ENCODE measurements at places on chromosomes 2 and 18.

- no peak for DNase-seq
Measured at GRCh38 chr18:51712821-51713220, 515.3 kb upstream of the MEX3C start.

DNA sequence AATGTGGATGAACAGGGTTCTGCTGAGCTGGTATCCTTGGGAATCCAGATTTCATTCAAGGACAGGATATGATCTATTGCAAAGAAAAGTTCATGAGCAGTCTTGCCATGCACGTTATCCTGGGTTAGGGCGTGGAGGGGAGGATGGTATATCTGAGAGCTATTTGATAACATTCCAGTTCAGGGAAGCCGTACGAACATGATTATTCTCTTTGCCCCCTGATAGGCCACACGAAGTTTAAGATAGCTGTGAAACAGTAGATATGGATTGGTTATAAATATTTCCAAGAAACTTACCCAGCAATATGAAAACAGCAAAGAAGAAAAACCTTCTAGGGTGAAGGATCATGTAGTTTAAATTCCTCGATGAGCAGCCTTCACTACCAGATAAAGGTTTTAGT, 171.9 kb downstream of the LTBP1 start:
- DNase-seq: no peak

GRCh38 chr2:146804288-146804687, 1040.5 kb upstream of the ACVR2A start:
- DNase-seq: no peak

DNA sequence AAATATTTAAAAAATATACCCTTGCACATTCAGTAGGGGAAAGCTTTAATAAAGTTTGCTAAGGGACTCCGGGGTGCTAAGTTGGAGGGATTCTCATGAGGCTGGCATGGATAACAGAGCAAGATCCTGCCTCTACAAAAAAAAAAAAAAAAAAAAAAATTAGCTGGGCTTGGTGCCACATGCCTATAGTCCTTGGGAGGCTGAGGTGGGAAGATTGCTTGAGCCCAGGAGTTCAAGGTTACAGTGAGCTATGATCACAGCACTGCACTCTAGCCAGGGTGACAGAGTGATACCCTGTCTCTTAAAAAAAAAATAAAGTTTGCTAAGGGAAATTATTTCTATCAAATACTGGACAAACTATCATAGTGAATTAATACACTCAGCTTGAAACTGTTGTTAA, 17.3 kb upstream of the GPR75 start:
- no peak for DNase-seq

- no peak for DNase-seq
Measured at GRCh38 chr2:148745151-148745851, 100.8 kb downstream of the EPC2 start.

GRCh38 chr2:230863442-230864121, 1.2 kb upstream of the ITM2C start:
- DNase-seq: no peak

DNA sequence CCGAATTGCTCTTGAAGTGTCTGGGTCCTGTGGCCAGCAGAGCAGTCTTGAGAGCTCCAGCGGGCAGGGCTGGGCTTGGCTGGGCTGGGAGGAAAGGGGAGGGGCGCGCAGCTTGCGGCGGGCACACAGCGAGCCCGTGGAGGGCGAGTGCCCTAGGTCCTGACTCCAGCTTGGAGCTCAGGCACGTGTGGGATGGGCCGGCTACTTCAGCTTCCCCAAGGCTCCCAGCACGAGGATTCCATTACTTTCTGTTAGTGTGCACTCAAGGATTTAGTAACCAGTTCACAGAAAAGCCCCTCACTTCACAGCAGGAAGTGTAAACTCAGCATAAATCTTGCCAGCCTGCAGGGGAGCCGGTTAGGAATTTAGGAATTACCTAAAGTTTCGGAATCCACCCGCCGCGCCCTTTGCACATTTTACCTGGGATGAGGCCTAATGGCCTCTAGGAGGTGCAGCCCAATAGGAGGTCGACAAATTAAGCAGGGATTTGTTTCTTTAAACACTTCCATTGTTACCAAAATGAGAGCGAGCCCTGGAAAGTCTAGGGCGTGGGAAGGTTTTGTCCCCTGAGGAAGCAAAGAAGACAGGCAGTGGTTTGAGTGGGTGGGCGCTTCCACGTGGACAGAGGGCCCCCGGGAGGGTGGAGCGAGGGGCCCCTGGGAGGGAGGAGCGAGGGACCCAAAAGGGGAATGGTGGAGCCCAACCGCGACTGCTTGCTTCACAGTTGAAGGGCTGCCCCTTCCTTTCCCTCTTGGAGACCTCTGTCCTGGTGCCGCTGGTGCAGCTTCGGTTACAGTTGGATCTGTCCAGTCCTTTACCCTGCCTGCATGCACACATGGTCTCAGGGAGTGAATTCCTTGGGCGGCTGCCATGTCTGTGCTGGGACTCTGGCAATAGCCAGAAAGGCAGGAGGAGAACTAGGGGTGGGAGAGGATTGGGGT, 93.3 kb downstream of the CTAGE1 start:
- DNase-seq: no peak

DNA sequence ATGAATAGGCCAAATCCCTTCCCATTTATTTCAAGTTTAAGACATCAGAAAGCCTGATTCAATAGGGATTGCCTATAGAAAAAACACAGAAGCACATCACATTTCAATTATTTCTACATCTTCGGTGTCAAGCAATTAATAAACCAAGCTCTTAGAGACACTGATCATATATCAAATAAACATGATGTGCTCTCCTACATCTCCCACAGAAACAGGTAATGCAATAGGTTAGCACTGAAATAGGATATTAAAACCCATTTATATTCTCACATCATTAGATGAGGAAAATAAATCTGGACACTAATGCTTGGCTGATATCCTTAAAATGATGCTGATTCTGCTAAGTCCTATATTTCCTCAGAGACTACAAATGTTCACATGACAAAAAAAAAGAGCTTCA, 364.7 kb downstream of the MBD2 start:
- no peak for DNase-seq

DNA sequence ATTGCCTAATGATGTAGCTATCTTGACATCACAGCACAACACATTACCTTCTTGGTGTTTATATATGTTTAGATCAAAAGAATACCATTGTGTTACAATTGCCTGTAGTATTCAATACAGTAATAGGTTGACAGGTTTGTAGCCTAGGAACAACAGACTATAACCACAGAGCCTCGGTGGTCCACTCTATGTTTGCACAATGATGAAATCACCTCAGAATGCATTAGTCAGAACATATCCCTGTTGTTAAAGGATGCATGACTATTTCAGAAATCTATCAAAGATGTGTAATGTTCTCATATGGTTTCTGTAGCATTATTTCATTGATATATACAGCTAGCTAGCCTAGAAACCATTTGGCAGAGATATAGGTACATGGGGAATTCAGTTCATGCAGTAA, 8.9 kb downstream of the METTL5 start:
- DNase-seq: no peak

DNA sequence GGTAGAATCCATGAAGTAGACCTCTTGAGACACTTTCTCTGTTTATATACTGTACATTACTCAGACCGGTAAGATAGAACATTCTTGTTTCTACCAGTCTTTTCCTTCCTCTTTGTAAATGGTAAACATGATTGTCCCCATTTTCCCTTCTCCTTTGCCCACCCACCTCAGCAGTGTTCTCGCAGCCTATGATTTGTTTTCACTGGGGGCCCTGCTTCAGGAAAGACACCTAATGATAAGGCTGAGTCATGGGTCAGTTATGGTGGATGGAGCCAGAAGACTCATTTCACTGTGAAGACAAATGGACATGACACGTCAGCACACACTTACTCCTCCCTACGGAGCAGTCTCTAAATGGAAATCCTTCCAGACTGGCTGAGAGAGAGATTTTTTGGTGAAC, 23.7 kb downstream of the CENPO start:
- DNase-seq: no peak

GRCh38 chr2:60484133-60484645, 69.3 kb downstream of the BCL11A start:
- no peak for DNase-seq

DNA sequence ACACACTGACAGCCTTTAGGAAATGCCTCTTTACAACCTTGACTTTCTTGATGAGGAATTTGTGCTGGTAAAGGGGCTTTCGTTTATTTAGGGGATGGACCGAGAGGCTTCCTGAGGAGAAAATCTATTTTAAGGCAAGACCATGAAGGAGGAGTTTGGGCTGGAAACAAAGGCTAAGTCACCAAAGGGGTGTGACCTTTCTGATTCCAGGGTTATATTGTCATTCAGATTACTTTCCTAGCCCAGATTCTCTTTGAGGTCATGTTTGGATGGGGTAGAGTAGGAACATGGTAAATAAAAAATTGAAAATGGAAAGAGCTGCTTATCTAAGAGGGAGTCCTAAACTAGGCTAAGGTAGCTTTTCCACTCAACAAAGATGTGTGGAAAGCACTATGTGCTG, 77.1 kb upstream of the UGP2 start:
- DNase-seq: no peak

DNA sequence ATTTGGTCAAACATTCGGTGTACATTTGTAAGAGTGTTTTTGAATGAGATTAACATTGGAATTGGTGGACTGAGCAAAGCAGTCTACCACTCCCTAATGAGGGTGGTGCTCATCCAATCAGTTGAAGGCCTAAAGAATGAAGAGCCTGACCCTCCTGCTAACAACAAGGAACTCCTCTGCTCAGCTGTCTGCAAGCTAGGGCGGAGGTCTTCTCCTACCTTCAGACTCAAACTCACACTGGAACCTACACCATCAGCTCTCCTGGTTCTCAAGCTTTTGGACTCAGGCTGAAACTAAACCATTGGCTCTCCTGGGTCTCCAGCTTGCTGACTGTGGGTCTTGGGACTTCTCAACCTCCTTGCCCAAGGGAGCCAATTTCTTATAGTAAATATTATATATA, 55.5 kb upstream of the NPAS2 start:
- DNase-seq: no peak

- no peak for DNase-seq
Measured at GRCh38 chr2:204226305-204226880, 289.8 kb downstream of the ICOS start.

DNA sequence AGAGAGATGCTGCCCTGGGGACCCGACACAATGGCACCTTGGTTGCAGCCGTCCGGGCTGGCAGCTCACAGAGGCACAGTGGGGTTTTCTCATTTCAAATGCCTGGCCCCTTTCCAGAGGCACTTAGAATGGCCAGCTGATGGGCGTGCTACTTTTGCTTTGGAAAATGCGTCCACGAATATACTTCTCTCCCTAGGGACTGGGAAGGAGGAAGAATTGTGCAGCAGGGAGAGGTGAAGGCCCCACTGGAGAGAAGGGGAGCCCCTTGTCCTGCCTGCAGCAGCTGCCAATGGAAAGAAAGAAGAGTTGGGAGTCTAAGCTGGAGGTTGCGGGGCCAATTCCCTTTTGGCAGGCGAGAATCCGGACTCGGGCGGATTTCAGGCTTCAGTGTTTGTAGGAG, 1.1 kb upstream of the MAL start:
- DNase-seq: no peak

DNA sequence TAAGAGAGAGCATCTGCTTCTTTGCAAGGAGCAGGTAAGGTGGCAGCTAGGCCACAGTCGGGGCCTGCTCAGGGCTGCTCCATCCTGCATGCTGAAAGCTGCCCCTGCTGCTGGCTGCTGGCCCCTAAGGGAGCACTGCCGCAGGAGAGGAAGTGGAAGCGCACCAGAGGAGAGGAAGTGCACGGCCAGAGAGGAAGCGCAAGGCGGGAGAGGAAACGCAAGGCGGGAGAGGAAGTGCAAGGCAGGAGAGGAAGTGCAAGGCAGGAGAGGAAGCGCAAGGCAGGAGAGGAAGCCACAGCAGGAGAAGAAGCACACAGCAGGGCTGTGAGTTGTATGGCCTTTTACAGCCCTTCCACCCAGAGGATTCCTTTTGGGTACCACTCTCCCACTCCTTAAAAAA, 539.0 kb upstream of the TNP1 start:
- DNase-seq: peak; percentile 1
